ENCODE measurements at places on chromosomes 11 and 22. TPM values are rescaled to one million over a fixed set of nuclear protein-coding genes. Genes with fewer than 3 reads are reported as not detected.
A peak's percentile ranks its signal among the peaks of the same experiment; 100 is the strongest.

PATE2 gene
- total RNA-seq = not detected

DNA sequence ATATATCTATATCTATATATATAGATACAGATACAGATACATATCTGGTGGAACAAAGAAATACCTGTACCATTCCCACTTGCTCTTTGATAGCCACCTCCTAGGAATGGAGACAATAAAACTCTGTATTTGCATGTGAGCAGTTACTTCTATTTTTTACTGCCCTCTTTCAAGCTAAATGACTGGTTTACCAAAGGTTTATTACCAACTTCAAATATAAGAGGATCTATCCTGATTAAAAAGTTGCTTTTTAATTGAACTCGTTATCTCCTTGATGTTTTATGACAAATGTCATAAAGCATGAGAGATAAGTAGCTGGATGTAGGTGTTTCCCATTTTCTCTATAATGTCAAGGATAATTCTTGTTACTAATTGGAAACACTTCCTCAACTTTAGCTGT lies 21.7 kb upstream of the GRIK4 start:
- no peaks in the 10 kb centered on the region for H3K27me3 ChIP-seq
- DNase-seq = no peak
- H3K27ac ChIP-seq = no peak overlapping the region

TIGD3 gene
- total RNA-seq = not detected

PGA5 gene
- not detected for total RNA-seq

DNA sequence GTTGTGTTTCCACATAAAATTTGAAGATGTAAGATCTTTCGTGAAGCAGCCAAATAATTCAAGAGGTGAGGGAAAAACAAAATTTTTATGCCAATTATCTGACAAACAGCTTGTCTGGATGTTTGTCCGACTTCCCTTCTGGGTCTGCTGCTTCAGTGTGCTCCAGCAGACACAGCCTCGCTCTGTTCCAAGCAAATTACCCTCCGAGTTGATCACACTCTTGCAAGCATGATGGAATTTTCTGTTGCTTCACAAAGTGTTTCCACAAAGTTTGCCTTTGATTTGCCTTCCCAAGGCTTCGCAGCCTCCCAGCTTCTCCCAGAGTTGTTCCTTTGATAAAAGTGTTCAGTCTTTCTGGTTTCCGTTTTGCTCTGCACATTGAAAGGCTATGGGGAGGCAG lies 78.4 kb upstream of the SEZ6L start:
- H3K4me1 ChIP-seq = no peaks in the 10 kb centered on the region
- no peaks in the 10 kb centered on the region for H3K27me3 ChIP-seq
- no peak overlapping the region for H3K4me3 ChIP-seq

DNA sequence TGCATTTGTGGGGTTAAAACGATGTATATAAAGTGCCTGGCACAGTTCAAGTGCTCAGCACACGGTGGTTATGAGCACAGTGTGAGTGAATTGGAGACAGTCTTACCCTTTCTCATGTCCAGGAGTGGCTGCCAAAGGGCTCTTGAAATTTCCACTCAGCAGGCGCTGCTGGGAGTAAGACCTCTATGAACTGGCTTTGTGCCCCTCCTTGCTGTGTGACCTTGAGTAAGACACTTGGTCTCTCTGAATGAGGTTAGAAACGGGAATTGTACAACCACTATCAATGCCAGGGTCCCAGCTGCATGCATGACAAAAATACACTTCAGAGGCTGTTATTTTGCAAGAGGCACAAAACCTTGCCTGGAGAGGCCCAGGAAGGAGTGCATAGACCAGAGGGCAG lies 86.6 kb downstream of the TSPAN18 start:
- no peaks in the 10 kb centered on the region for H3K36me3 ChIP-seq
- H3K4me3 ChIP-seq = no peak overlapping the region
- no peak overlapping the region for H3K27ac ChIP-seq
- DNase-seq = no peak
- H3K4me1 ChIP-seq = no peaks in the 10 kb centered on the region
- peaks cover 19% of the 10 kb centered on the region for H3K27me3 ChIP-seq

DNA sequence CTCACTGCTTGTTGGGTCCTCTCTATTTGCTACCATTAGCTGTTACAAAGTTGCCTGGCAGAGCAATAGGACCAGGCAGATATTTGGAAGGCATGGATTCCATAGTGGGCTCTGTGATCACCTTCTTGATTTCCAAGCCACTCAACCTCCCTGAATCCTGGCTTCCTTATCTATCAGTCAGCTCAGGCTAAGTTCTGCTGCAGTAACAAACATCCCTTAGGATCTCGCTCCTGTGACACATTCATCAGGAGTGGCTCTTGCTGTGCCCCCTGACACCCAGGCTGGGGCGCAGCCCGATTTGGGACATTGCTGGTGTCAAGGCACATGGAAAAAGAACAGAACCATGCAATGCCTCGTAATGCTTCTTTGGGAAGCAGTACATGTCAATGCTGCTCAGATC lies 503.9 kb downstream of the TBC1D22A start:
- no peak overlapping the region for H3K4me3 ChIP-seq
- H3K27me3 ChIP-seq = no peaks in the 10 kb centered on the region
- DNase-seq = no peak
- no peaks in the 10 kb centered on the region for H3K4me1 ChIP-seq
- no peaks in the 10 kb centered on the region for H3K36me3 ChIP-seq
- no peak overlapping the region for H3K27ac ChIP-seq

CRYBA4 gene
- total RNA-seq = not detected

- H3K4me1 ChIP-seq = no peaks in the 10 kb centered on the region
- no peaks in the 10 kb centered on the region for H3K27me3 ChIP-seq
- H3K4me3 ChIP-seq = no peak overlapping the region
- DNase-seq = no peak
Observed at GRCh38 chr22:50684501-50684900, 11.9 kb downstream of the SHANK3 start.

GRCh38 chr11:12089473-12089872 lies 20.9 kb upstream of the MICAL2 start:
- H3K36me3 ChIP-seq = no peaks in the 10 kb centered on the region
- H3K27ac ChIP-seq = peak overlapping the region; percentile 100

PHETA2 gene
- total RNA-seq = 36.7 TPM

DNA sequence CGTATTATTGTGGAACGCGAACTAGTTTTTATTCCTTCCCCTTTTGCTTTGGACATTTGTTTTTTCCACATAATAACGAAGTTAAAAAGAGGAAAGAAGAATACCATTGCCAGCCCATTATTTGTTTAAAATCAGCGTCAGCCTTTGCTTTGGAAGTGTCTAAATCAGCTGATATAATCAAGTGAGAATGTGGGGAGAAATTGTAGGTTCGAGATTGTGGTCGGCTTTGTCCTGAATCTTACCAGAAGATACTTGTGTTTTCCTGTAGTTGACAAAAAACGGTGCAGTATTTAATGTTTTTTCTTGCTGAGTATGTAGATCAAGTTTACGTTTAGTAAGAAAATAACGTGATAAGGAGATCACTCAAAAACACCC lies 935 bp downstream of the ZNF143 start:
- DNase-seq = peak; percentile 47
- no peaks in the 10 kb centered on the region for H3K27me3 ChIP-seq

ZNF215 gene
- total RNA-seq = 4.9 TPM

DNA sequence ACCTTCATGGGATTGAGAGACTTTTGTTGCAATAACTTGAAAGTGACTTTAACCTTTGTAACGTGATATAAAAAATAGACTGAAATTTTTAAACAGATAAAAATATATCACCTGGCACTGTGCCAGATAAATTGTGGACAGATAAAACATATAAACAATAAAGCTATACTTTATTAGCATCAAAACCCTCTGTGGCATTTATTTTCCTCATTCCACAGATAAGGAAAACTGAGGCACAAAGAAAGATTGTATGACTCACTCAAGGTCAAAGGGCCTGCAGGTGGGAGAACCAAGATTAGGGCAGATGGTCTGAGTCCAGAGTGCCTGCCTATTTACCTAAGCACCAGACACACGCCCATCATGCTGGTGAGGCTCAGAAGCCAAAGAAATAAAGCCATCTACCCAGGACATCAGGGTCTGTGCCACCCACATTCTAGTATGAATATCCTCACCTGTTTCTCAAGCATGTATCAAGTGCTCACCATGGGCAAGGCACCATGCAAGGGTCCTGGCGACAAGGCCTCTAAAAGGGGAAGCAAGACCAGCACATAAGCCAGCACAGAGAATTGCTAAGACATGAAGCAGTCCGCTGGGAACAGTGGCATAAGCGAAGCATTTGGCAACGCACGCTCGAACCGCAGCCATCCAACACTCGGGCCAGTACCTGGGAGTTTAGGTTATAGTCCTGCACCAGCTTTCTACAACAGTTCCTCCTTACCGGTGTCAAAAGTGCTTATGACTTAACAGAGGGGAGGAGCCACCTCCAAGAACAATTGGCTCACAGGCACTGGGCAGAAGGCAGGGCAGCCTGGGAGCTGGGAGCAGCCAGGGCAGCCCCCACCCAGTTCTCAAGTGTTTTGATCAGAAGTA lies 17.6 kb downstream of the MYH9 start:
- H3K27me3 ChIP-seq = no peaks in the 10 kb centered on the region
- H3K4me1 ChIP-seq = peaks cover 89% of the 10 kb centered on the region
- 0 out of 2 replicates have a peak overlapping the region, but pooled peaks have one; percentile 12 for H3K4me3 ChIP-seq
- H3K36me3 ChIP-seq = no peaks in the 10 kb centered on the region
- peak; percentile 75 for DNase-seq

DNA sequence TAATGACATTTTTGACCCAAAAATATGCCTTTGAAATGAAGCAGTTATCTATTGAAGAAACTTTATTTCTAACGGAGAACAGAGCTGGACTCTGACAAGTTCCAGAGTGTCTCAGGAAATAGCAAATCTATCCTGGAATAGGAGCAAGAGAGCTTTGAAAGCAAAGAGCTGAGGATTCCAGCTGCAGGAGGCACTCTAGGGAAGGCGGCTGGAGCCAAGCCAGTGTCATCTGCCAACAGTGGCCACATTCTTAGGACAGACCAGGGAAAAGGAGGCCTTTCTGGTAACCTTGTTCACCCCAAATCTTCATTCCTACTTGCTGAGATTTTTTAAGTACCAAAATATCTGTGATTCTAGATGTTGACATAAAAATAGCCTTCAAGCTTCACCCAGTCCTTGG lies 493.5 kb upstream of the B3GAT1 start:
- H3K4me1 ChIP-seq = no peaks in the 10 kb centered on the region
- no peaks in the 10 kb centered on the region for H3K36me3 ChIP-seq
- DNase-seq = no peak
- no peaks in the 10 kb centered on the region for H3K27me3 ChIP-seq
- H3K4me3 ChIP-seq = no peak overlapping the region
- no peak overlapping the region for H3K27ac ChIP-seq

DNA sequence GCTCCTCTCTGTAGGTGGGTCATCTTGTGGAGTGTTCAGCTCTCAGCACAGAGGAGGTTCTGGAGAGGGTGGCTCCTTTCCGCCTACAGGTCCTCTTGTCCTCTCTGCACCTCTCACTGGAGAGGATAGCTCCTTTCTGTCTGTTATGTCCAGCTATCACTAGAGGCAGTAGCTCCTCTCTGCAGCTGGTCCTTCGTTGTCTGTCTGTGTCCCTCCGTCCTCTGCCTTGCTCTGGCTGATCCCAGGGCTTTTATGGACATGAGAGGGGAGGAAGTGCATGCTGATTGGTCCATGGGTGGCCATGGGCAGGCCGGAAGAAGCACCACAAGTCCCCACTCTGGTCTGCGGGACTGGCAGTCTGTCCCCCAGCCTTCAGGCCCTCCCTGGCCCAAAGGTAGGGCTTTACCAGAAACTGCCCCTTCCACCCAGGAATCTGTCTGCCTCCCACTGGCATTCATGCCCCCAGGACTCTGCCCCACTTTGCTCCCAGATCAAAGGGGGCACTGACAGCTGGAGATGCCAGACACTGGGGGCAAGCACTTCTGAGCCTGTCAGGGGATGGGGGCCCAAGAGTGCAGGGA lies 38.6 kb upstream of the CALCB start:
- H3K27me3 ChIP-seq = peaks cover 21% of the 10 kb centered on the region
- no peak overlapping the region for H3K27ac ChIP-seq
- no peak for DNase-seq
- H3K4me1 ChIP-seq = no peaks in the 10 kb centered on the region

- no peaks in the 10 kb centered on the region for H3K36me3 ChIP-seq
- no peak overlapping the region for H3K27ac ChIP-seq
Observed at GRCh38 chr11:79087238-79087960, 353.4 kb downstream of the TENM4 start.

DNA sequence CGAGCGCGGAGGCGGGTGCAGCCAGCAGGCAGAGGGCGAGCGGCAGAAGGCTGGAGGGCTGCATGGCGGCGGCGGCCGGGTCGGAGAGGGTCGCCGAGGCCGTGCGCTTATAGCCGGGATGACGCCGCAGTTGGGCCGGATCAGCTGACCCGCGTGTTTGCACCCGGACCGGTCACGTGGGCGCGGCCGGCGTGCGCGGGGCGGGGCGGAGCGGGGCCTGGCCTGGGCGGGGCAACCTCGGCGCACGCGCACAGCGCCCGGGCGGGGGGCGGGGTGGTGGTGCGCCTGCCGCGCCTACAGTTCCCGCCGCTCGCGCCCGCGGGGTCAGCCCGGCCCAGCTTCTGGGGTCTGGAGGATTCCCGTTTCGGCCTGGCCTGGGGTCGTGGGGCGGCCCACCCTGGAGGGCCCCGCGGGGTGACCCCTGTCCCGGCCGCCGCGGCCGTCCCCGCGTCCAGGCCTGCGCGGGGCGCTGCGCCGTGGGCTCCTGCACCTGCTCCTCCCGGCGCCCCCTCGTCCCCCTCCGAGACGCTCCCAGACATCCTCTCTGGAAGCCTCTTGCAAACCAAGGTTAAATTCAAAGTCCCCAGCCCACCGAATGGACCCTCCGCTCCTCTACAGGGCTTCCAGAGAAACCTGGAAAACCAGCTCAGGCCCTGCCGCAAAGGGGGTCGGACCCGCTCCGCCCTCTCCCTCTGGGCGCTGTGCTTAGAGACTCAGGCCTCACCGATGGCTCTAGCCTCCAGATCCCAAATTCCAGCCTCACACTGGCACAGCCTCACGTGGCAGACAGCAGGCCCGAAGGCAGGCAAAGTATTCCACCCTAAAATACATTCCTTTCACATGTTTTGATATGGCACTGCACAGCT lies at the start of gene CTSD:
CTSD (minus strand) TSS at position 132 of the 866 bp plus-strand sequence; CDS start at position 64, 68 bp downstream.
- H3K27me3 ChIP-seq = no peaks in the 10 kb centered on the region
- peaks cover 14% of the 10 kb centered on the region for H3K4me1 ChIP-seq
- no peak within 1 kb of the TSS for H3K27ac ChIP-seq

DNA sequence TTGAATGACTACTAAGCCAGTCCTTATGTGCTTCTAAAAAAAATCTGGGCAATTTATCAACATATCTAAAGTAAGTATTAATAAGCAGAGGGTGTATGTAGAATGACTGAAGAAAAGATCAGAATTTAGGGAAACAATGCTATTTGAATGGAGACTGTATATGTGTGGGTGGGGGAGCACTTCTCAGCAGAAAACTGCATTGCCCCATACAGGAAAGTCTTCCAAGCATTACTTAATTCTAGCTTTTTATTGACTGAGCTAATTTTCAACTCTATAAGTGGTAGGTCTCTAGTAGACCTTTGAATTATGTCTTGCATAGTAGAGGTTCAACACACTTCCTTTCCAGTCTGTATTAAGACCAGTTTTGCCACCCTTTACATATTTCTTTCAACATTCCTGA lies 41.7 kb downstream of the CASP12 start:
- no peaks in the 10 kb centered on the region for H3K4me1 ChIP-seq
- no peaks in the 10 kb centered on the region for H3K27me3 ChIP-seq
- no peaks in the 10 kb centered on the region for H3K36me3 ChIP-seq
- no peak overlapping the region for H3K27ac ChIP-seq
- no peak overlapping the region for H3K4me3 ChIP-seq
- DNase-seq = no peak

HBE1 gene
- total RNA-seq = not detected

CNIH2 gene
- total RNA-seq = 1.4 TPM

GRCh38 chr11:33059331-33060007 lies 20.1 kb downstream of the TCP11L1 start:
- DNase-seq = no peak
- no peak overlapping the region for H3K27ac ChIP-seq
- no peaks in the 10 kb centered on the region for H3K27me3 ChIP-seq
- H3K36me3 ChIP-seq = peaks cover 25% of the 10 kb centered on the region
- peaks cover 39% of the 10 kb centered on the region for H3K4me1 ChIP-seq

All from GM23248 (cell line).